Activated T-helper 9 cell treated with anti-CD3 and anti-CD28 coated beads, Interleukin-2, amount 50 U/mL, for 16 hours (primary cell): ENCODE measurements at places on chromosomes 6 and 20.

GRCh38 chr6:21808045-21808470 lies 214.5 kb downstream of the SOX4 start:
- no peak for DNase-seq

DNA sequence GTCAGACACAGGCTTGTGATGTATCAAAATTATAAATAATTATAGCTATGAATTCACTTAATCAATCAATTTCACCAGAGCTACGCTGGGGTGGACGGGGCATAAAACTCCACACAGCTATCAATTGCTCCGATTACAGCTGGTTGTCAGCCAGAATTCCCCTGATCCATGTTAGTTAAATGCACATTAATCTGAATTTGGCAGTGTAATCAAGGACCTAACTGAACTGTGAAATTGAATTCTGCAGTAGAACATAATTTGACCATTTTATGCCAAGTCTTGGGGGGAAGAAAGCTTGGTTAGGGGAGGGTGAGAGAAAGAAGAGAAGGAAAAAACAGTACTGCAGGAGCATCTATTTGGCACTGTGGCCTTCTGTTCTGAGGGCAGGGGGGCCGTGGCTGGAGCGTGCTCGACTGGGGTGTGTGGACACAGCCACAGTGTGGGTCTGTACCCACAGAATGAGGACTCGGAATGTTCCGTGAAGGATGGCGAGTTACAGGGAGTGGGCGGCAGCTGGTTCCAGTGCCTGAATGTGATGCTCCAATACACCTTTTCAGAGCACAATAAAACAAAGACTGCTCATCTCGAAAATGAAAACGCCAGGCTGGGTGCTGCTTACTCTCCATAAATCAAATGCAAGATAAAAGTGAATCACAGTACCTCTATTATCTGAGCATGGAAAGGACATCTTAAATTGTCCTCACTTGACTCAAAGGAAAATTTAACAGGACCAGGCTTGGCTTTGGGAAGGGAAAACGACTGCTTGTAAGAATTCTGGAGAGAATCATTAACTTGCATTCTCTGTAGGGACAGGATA lies 59.2 kb downstream of the LAMP5 start:
- no peak for DNase-seq

DNA sequence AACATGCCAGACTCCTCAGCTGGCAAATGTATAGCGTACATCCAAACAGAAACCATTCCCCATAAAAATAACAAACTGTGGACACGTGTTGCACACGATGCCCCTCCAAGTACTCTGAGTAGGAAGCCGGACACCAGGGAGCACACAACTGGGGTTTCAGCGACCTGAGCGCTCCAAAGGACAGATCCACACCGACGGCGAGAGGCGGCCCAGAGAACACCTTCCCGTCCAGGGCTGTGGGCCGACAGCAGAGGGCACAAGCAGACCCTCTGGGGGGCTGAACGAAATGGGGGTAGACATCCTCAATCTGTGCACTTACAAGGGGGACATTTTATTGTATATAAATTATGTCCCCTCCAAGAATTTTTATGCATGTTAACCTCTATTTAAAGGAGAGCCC lies 24.7 kb downstream of the TAF4 start:
- no peak for DNase-seq

DNA sequence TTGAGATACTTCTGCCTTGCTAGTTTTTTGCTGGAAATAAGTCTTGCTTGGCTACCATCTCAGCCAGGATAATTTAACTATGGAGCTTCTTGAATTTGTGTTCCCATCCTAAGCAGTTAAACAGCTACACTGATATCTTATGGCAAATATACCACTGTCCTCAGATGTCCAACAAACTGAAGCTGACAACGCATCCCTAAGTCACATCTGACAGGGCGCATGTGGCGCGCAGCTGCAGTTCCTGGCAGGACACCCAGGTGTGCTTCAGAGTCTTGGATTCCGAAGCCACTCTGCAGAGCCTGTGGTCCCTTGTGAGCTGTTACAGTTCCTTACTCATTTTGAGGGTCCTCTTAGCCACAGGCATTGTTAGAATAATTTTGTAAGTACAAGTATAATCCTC lies 127.9 kb downstream of the WDR27 start:
- no peak for DNase-seq

- no peak for DNase-seq
Measured at GRCh38 chr6:138417493-138418117, 13.6 kb downstream of the HEBP2 start.

GRCh38 chr6:118598324-118598723 lies 50.2 kb downstream of the PLN start:
- no peak for DNase-seq

- no peak for DNase-seq
Measured at GRCh38 chr6:27091661-27092315, 155.7 kb upstream of the PRSS16 start.

GRCh38 chr6:70258483-70258882 lies 44.4 kb downstream of the COL9A1 start:
- no peak for DNase-seq

- DNase-seq: no peak
Measured at GRCh38 chr6:818196-818595, 125.3 kb upstream of the EXOC2 start.

GRCh38 chr6:152057832-152058498 lies 250.5 kb downstream of the ESR1 start:
- no peak for DNase-seq

DNA sequence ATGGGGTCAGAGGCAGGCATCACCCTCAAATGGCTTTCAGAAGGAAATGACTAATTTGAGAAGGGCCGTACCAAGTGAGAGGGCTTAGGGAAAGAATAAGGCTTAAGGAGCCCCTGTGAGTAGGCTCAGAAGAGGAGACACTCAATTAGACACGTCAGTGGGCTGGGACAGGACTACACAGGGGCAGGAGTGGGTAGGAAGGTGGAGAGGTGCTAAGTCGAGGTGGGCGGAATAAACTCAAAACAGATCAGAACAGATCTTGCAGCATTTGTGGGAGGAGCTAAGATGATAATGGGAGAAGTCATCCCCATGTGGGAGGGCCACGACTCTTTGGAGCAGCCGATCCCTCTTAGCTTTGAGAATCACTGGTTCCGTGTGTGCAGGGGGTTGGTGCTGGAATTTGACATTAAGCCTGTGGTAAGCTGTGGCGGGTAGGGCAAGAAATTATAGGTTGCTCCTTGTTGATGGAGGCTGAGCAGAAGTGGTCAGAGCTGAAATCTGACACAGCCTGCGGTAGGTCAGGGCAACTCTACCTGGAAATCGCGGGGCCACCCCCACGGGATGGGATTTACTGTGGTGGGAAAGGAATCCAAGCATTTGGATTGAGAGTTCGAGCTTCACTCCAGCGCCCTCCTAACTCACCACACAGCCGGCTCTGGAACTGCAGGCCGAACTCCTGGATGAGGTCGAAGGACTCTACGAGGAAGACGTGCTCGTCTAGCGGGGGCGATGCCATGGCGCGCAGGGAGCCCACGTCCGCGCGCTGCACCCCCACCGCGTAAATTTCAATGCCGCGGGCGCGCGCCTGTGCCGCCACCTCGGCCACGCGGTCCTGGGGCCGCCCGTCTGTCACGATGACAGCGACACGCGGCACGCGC lies 2.8 kb upstream of the RBPJL start:
- DNase-seq: no peak

DNA sequence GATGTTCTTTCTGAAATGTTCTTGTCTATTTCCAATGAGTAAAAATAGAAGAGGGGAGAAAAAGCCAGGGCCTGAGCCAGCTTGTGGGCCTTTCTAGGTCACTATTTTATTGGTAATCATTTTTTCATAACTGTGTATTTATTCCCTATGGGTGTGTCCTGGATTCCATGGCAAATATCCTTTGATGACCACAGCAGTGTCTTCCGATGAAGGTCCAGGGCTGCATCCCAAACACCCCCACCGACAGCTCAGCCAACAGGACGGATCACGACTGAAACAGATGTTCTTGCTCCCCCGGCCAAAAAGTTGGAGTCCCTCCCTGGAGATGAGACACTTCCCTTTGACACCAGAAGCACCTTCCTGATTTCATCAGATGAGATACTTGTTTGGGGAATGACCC lies 105.4 kb upstream of the PLEKHG1 start:
- no peak for DNase-seq

- no peak for DNase-seq
Measured at GRCh38 chr6:5783584-5784089, 223.1 kb downstream of the NRN1 start.
